ENCODE measurements at places on chromosomes 1 and 21.

DNA sequence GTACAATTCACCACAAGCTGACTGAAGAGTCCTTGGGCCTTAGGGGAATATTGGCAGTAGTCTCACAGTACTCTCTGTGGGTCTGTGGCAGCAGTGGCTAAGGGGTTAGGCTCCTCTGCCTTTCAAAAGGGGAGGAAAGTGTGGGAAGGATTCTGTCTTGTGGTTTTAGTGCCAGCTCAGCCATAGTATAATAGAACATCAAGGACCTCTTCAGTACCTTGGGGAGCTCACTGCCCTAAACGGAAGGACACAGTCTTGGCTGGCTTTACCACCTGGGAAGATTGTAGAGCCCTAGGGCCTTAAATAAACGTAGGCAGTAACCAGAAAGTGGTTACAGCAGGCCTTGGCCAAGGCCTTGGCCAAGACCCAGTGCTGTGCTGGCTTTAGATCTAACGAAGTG is 265.7 kb downstream of the COL11A1 start:
- DNase-seq, result no peak

DNA sequence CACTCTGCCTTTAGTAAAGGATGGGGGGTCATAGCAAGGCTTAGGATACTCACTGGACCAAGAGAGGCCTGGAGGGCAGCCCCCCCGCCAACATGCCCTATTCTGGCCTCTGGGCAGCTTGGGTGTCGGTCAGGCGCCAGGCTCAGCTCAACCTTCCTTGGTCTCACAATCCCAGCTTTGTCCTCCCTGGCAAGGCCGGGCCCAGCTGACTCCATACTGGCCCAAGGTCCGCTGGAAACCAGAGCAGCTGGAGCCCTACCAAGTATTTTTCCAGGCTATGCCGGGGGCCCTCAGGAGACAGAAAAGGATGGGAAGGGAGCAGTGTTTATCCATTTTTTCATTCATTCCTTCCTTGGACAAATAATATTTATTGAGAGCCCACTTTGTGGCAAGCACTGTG is 6.2 kb downstream of the FBXO2 start:
- no peak for DNase-seq

DNA sequence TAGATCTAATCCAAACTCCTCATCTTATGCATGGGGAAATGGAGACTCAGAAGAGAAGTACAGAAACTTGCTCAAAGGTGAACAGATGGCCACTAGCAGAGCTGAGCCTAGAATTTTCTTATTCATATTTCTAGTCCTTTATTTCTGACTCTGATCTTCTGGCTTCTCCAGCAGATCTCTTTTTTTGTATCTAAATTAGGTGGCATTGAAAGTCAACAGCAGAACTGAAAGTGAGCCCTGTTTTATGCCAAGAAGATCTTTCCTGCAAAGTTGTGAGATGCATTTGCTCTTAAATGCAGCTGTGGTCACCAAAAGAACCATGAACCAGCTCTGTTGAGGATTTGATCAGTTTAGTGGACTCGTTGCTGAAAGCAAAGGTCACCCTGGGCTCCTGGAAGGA is 75.5 kb downstream of the KAZN start:
- no peak for DNase-seq

DNA sequence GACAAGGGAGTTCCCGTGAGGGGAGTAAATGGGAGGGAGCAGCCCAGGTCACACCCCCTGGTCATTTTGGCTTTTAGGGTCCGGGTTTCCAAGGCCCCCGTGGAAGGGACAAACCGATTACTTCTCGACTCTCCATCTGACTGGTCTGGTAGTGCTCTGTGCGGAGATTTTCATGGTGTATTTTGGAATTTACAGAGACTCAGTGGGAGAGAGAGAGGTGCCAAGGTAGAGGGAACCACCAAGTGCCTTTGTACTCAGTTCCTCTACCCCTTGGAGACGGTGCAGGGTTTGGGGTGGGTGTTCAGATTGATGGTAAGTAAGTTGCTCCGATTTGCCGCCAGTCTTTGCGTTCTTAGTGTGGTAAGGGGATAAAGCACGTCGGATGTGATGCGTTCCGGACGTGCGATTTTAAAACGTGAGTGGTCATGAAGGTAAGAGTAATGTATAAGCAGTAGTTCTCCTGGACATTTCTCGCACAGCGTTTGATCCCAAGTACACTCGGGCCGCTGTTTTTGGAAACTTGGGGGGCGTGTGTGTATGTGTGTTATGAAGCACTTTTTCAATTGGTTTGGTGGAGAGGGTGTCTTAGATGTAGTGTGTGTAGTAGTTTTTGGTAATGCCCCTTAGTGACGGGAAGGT is 682 bp downstream of the SUCO start:
- peak; percentile 18 for DNase-seq

- DNase-seq, result no peak
Observed at GRCh38 chr1:207811920-207812720, 60.3 kb downstream of the CD46 start.

- no peak for DNase-seq
Observed at GRCh38 chr1:167503626-167504466, 14.5 kb downstream of the CD247 start.

DNA sequence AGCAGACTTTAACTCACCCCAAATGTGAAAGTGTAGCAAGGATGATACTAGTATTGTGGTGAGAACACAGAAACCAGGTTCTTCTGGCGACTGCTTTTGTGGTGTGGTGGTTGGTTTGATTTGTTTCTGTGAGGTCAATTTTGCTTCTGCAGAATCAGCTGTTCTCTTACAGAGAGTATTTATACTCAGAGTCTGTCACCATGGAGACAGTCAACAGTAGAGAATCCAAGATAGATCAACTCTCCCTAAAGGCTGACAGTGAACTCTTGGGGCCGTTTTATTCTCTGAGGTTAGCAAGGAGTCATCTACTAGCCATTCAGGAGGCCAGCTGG is at the start of gene CFAP107:
CFAP107 (plus strand) TSS at position 209 of the 332 bp plus-strand sequence. CDS start 231 bp downstream, outside the sequence.
- no peak for DNase-seq

GRCh38 chr1:11245904-11246719 is 16.2 kb downstream of the MTOR start:
- DNase-seq, result peak; percentile 33

DNA sequence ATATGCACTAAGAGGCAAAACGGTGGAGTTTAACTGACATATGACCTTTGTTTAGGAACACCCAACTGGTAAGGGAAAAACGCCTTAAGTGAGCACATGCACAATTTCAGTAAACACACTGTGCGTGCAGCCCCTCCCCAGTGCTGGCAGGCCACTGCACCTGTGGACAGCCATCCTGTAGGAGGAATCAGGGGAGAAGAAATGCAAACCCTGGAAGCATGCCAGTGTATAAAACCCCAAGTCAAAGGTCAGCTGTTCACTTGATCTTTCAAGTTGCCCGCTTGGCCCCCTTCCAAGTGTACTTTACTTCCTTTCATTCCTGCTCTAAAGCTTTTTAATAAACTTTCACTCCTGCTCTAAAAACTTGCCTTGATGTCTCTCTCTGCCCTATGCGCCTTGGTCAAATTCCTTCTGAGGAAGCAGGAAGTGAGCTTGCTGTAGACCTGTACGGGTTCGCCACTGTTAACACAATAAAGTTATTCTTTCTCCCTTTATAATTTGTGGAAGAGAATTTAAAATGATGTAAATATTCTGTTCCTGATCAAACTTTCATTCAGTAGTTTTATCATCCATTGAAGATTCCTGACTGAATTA is 31.8 kb downstream of the USP25 start:
- no peak for DNase-seq

DNA sequence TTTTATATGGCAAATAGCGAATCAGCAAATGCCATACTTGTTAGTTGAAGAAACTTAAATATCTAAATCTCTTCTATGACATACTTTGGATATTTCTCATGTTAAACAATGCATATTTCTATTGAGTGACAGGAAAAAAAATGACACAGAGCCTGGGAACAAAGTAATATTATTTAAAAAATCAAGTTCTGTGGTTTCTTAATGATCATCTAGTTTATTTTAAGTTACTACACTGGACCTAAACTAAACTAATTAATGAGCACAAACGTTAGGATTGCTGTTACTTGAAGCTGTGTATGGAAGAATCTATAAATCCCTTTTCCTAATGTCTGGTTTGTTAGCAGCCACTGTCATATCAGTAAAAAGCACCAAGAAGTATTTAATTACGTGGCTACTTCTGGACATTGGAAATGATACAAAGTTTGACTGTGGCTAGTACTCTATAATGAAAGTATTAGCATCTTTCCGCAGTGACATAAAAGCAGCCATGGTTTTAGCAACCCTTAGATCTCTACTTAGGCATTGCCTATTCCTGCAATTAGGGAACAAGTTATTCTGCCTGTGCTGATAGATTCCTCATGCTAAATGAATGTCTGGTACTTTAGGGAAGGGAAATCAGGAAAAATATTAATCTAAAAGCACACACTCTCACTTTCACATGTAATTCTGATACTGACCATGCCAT is 981.7 kb upstream of the B3GALT2 start:
- no peak for DNase-seq

- DNase-seq, result peak; percentile 57
Observed at GRCh38 chr21:42746593-42747275, 93.3 kb downstream of the PDE9A start.

- no peak for DNase-seq
Observed at GRCh38 chr1:167752219-167752985, 30.6 kb downstream of the MPZL1 start.

DNA sequence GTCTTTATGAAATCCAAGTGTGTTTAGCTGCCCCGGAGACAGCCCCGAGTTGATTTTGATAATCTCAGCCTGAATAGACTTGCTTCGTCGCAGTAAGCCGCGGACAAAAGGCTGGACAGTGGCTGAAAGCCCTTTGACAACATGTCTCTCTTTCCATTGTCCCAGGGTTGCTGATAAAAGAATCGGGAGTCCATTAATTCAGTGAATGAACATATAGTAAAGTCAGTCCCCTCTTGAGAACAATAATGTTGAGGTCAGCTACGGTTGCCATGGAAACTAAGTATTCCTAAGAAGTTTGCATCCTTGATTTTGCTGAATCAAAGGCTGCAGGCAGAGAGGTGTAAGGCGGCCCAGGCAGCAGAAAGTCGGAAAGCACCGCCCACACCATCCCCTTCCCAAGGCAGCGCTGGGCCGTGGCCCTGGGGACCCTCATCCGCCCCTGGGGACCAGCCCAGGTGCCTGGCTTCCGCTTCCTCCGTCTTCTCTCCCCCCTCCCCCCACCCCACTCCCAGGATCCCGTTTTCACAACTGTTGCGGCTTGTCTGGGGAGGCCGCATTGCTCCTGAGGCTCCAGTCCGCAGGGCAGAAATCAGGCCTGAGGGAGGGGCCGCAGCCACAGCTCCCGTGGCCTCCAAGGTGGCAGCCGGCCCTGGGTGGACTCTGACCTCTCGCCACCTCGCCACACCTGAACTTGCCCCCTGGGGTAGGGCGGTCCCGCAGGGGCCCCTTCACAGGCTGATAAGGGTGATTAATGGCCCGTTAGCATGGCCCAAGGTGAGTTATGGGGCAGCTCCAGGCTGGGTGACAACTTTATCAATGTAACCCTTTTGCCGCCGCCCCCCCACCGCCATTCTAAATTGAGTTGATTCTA is 180.9 kb downstream of the PRDM16 start:
- DNase-seq, result no peak

DNA sequence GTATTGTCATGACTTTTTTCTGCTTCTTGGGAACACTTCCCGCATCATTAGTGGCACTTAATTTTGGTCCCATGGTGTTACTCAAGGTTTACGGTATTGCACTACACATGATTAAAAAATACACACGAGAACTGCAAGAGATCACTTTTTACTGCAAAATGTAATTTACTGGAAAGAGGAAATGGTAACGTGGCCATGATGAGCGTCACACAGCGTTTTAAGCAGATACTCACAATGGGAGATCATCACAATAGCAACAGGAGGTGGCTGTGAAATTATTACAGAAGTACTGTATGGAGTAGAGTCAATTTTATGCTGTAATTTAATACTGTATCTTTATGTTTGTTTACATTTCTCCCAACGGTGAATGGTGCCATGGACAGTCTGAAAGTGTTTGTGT is 1510.3 kb downstream of the AMY1C start:
- DNase-seq, result no peak

DNA sequence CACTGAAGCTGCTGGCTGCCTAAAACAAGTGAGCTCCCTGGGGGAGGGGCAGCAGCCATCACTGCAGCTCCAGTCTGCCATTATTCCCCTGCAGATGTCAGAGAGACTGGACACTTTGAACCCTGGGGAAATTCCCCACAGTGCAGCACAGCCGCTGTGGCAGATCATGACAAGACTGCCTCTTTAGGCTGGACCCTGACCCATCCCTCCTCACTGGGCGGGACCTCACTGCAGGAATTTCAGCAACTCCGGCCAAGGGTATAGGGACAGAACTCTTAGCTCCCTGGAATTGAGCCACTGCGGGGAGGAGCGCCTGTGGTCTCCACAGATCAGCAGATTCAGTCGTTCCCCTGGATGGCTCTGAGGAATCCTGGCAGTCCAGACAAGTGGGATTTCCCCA is 964.6 kb downstream of the BRINP3 start:
- DNase-seq, result no peak

GRCh38 chr1:155077758-155078445 is 735 bp upstream of the EFNA3 start:
- no peak for DNase-seq

- no peak for DNase-seq
Observed at GRCh38 chr1:154837672-154838171, 32.4 kb downstream of the KCNN3 start.

GRCh38 chr1:248155927-248156326 is 11.0 kb downstream of the OR2M5 start:
- no peak for DNase-seq
